ENCODE measurements at places on chromosomes 12 and 14.

DNA sequence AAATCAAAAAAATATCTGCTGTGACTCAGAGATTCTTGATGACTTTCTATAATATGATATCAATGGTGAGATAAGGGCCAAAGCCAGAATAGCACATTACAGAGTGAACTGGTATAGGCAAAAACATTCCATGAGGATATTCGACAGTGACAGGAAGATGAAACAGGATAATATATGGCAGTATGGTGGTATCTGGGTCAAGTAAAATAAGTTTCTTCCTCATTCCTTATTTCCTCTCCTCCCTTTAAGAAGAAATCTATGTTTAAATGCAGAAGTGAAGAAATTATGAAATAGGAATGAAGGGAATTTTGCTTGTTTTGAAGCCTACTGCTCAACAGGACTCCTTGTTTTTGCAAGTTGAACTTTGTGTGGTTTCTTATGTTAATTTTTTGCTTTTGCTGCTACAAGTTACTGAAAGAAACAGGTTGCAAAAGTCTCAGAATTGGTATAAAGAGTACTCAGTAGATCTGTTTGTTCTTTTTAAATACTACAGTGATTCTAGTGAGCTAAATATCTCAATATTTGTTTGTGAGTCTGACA is 7.0 kb downstream of the ACSS3 start:
- DNase-seq, result no peak

DNA sequence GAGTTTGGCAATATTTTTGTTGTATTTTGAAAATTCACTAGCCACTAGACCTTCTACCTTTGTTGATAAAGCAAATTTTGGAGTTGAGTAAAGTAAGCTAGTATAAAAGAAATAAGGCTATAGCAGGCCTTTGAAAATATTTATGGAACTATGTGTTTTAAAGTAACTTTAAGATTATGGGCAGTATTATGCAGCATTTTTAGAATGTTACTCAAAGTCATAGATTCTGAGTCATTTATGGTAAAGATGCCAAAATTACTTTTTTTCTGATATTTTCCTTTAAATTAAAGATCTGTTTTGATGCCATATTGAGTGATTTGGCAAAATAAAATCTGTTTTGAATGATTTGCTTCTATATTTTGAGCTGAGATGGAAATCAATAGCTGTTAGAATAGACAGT is 57.2 kb downstream of the SYNE2 start:
- DNase-seq, result no peak

DNA sequence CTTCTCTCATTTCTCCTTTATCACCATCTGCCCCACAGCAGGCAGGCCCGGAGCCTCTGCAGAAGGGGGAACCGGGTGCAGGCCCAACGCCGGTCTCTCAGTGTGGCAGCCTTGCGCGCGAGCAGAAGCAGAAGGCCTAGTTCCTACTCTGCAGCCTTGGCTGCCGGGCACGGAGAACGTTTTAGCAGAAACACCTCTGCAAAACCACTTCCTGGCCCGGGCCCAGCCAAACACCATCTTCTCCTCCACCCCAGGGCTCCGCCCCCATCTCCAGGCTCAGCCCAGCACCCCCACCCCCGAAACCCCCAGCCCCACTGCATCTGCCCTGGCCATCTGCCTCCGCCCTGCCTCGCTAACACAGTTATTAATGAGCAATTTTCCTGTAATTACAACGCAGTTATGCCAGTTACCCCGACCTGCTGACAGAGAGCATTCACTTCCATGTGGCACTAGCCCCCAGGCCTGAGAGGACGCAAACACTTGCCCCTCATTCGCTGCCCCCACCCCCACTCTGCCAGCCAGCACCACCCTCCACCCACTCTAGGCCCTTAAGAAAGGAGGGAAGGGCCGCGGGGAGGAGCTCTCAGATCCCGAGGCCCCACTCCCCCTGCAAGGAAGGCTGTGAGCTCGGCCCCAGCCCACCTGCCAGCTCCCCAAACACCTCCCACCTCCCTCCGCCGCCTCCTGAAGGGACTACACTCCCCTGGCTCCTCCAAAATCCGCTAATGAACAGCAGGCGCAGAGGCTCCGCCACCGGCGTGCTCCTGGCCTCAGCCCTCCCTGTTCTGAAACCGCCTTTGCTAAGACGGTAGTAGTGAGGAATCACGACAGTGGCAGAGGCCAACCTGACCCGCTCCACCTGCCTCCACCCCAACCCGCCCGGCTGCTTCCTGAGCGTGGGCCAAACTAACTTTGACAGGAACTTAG is 44.7 kb upstream of the FBRSL1 start:
- peak; percentile 83 for DNase-seq

GRCh38 chr14:100504372-100505078 is 82.7 kb downstream of the BEGAIN start:
- no peak for DNase-seq

DNA sequence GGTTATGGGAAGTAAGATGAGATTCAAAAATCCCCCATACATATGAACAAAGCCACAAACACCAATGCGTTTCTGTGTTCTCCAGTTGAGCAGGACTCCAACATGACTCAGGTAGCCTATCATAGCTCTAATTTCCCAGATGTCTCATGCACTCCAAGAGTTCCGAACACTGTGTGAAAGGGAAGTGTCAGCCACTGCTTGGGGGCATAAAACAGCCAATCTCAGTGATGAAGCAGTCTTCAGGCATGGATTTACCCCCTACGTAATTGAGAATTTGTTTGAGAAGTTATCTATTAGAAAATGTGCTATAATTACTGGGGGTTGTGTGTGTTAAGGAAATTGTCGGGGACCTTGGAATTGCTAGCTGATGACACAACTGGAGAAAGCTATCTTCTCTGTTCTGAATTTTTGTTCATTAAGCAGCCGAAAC is 153.9 kb upstream of the AVPR1A start:
- no peak for DNase-seq

DNA sequence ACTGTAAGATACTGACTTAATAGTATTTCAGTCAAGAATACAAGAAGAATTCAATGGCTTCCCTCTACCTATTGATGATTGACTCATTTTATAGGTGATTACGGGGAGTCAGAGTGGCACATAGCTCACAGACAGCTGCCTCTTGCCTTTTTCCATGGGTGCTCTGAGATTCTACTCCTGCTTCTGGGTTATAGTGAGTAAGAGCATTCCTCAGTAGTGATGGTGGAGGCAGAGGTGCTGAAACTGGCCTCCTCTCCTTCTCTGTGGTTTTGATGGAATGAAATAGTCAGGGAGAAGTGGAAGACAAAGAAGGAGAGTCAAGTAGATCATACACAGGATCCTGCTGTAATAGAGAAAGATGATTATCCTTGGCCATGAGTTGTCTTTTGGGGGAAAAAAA is 438.2 kb upstream of the FAR2 start:
- no peak for DNase-seq

DNA sequence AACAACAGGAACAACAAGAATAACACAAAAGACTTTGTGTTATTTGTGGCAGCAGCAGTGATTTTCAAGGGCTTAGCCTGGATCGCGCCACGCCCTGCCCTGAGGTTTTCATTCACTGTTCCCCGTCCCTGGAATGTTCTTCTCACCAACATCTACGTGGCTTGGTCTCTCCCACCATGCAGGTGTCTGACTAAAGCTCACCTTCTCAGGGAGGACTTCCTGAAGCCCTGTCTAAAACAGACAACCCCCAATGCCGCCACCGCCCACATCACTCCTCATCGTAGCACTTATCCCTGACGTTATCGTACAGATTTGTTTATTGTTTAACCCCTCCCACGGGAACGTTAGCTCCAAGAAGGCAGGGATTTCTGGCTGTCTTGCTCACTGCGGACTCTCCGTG is 40.4 kb downstream of the P2RX4 start:
- DNase-seq, result no peak

GRCh38 chr14:65377576-65377975 is 35.0 kb upstream of the FUT8 start:
- no peak for DNase-seq

GRCh38 chr14:74911704-74912103 is 11.4 kb downstream of the RPS6KL1 start:
- DNase-seq, result no peak

- DNase-seq, result no peak
Measured at GRCh38 chr12:124744659-124745464, 118.8 kb downstream of the SCARB1 start.

DNA sequence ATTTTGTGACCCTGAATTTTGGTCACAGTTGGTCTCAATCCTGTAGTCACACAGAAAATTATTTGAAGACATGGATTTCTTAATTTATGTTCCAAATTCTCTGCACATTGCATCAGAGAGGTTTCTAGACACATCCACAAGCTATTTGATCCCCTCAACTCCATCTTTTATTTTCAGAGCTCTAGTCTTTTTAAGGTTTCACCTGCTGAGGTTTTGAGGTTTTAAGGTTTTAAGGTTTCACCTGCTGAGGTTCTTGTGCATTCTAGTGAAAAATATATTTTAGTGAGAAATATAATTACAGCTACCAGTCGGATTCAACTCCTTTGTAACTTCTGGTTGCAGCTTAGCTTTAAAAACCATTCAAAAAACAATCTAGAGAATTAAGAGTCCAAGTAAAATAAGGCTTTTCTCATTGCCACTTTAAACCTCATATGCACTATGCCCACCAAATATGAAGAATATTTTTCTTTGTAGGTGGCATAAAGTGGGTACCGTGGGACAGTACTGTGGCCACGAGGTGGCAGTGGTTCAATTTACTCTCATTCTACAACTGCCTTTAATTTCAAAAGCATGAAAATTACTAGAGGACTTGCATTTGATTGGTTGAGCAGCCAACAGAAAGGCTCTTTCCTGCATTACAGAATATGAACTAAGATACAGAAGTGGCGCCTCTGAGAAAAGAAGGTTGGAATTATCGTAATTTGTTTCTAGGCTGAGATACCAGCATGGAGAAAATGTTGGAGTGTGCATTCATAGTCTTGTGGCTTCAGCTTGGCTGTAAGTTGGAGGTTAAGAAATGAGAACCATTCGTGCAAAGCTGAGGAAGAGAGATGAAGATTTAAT is 366.5 kb upstream of the OR4E1 start:
- DNase-seq, result peak; percentile 49

DNA sequence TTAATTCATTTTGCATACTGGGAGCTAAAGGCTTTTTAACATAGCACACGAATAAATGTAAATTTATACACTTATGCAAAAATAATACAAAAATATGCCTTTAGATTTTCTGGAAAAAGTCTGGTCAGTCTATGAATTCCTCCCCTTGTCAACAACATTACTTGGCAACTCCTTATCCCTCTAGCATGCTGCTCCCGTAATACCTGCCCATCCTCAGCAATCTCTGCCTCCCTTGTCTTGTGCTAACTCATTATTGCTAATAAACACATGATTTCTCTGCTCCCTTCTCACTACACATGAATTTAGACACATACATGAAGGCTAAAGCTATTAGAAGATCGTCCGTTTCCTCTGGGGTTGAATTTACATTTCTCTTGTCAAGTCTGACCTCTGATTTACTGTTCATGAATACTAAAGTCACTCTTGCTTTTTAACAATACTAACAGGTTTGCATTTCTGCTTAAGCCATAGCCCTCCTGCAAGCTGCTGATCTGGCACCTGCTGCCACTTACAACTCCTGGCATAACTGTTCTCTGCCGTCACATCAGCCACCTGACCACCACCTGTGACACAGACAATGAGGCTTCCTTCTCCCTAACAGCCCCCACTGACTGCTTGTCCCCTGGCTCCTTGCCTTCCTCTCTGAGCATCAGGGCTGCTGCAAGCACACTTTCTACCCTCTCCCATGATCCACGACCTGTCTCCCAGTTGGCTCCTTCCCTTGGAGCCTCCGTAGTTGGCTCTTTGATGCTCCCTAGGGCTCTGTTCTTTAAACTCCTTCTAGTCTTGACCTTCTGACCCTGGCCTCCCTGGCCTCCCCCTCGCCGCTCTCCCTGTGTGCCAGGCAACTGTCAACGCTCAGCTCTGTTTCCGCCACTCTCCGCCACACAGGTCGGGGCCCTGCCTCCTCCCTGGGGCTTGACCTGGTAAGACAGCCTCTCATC is 177.6 kb downstream of the CALM1 start:
- no peak for DNase-seq

DNA sequence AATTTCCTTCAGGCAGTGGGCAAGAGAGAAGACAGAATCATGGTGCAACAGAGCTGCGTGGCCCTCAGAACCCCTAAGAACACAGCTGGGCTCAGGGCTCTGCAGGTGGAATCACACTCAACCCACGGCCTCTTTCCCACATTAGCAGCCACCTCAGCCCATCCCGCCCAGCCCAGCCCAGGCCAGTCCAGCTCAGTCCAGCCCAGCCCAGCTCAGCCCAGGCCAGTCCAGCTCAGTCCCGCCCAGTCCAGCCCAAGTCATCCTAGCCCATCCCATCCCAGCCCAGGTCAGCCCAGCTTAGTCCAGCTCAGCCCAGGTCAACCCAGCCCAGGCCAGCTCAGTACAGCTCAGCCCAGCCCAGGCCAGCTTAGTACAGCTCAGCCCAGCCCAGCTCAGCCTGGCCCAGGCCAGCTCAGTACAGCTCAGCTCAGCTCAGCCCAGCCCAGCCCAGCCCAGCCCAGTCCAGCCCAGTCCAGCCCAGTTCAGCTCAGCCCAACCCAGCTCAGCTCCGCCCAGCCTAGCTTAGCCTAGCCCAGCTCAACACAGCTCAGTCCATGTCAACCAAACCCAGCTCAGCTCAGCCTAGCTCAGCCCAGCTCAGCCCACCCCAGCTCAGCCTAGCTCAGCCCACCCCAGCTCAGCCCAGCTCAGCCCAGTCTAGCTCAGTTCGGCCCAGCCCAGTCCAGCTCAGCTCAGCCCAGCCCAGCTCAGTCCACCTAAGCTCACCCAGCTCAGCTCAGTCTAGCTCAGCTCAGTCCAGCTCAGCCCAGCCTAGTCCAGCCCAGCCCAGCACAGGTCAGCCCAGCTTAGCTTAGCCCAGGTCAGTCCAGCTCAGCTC is 183.1 kb downstream of the TMEM121 start:
- DNase-seq, result no peak

DNA sequence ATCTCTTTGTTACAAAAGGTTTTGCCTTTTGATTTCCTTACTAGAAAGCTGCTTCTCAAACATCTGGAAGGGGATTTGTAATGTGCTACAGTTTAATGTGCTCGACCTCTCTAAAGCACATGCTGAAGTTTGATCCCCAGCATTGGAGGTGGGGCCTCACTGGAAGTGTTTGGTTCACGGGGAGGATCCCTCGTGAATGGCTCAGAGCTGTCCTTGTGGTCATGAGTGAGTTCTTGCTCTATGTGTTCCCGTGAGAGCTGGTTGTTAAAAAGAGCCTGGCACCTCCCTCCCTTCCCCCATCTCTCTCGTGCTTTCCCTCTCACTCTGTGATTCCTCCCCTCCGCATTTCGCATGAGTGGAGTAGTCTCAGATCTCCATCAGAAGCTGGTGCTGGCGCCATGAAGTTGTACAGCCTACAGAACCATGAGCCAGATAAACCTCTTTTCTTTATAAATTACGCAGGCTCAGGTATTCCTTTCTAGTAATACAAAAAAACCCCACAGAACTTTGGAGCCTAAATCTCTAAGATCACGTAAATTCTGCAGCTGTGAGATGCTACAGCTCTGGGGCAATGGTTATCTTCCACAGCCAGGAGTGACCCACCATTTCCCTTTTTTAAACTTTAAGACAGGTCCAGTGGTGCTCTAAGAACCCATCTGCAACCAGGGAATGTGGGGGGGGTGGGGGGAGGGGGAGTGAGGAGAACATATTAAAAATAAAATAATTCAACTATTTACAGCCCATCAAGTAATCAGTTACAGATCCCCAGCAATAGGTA is 214.4 kb downstream of the FOXN3 start:
- no peak for DNase-seq

GRCh38 chr12:54438517-54438916 is 19.5 kb upstream of the ITGA5 start:
- no peak for DNase-seq

- DNase-seq, result no peak
Measured at GRCh38 chr12:56801661-56802622, 38.8 kb downstream of the HSD17B6 start.

- DNase-seq, result no peak
Measured at GRCh38 chr12:107519906-107520859, 165.4 kb upstream of the PWP1 start.

Data from CD4-positive, alpha-beta T cell treated with Interleukin-2 at 100 ng/mL for 4 hours (primary cell).